ENCODE measurements at places on chromosomes 2 and 18.
A peak's percentile ranks its signal among the peaks of the same experiment; 100 is the strongest.

- peak; percentile 29 for DNase-seq
Measured at GRCh38 chr18:48412339-48412929, 3.3 kb upstream of the ZBTB7C start.

GRCh38 chr2:158912112-158912511, 56.3 kb upstream of the TANC1 start:
- DNase-seq, result peak; percentile 5

GRCh38 chr18:56019908-56020307, 431.9 kb upstream of the TCF4 start:
- DNase-seq, result no peak

DNA sequence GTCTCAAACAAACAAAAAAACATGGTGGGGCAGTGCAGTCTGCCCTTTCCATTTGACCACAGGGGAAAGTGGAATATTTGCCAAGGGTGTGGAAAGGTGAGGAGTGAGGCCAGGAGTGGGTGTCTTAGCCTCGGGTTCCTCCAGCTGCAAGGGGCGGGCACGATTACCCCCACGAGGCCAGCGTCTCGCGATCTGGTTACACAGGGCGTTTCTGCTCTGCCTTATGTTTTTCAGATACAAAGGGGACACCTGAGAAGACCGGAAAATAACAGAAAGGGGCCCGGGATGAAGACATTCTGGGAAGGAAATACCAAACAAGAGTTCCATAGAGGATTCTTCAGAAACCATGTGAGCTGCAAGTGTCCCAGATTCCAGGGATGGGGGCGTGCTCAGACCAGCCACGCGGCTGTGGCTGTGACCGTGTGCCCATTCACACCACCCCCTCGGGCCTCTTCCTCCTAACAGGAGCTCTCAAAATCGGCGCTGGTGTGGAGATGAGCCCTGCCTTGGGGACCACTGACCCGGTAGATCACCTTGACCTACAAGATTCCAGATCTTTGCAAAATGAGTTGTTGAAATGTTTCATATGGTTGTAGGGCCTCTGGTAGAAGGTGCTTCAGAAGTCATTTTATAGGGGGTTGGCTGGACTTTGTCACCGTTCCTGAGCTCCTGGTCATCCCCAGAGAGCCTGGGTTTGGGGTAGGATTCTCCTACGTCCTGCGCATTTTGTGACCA, 34.2 kb downstream of the FAM178B start:
- DNase-seq, result no peak

DNA sequence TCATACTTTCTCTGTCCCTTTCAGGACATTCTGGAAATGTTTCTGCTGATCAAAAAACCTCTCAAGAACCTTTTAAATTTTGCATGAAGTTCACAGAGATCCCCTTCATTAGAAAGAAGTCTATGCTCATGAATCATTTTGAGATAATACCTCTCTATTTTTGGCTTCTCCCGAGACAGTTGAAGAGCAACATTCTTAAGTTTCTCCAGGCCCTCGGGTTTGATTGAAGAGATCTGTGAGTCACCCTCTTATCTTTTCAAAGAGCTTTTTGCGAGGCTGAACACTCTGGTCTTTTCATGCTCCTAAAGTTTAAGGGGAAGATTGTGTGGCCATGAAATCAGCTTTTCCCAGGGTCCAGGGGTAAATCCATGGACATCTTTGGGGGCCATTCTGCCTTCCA, 354.2 kb downstream of the FBXO15 start:
- no peak for DNase-seq

DNA sequence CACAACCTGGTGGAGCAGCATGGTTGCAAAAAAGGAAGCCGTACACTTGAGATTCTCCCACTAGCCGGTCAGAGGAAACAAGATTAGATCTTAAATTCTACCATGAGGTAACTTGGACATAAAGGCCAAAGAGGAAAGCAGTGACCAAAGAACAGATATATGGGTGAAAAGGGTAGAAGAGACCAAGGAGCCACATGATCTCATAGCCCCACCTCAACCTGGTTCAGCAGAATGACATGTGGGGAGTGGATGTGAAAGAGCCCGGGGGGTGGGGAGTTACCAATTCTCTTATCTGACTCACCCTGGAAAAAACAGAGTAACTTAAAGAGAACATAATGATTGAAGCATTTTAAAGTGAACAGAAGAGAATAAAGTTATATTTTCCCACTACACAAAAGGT, 683.0 kb downstream of the DSC3 start:
- no peak for DNase-seq

DNA sequence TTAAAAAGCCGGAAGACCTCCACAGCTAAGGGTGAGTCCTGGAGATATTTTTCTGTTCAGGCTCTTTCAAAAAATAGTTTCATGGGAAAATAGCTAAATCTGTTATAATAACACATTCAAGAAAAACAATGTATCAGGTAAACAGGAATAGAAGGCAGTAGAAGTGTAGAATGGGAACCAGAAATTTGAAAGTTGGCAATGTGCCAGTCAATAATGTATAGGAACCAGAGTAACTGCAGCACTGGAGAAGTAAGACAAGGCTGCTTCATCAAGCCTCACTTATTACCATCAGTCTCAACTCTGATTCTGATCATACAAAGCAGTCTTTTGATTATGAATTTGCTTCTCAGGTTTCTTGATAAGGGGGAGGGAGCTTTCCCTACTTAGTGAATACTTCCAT, 81.4 kb upstream of the VRK2 start:
- DNase-seq, result no peak

DNA sequence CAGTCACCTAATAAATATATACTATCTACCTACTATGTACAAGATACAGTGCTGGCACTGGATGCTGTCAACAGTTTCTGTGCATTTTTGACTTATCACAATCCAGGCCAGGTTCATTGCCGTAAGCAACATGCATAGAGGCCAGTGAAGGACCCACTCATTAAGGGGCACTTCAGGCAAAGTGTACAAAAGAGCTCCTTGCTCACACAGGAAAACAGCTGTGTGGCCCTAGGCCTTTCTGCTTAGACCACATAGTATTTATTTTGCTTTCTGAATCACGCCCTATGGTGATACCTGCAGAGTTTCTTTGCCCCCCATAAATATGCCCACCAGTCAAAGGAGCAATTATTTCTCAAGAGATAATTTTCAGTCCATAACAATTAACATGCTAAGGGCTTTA, 39.6 kb upstream of the STAT4 start:
- DNase-seq, result no peak

DNA sequence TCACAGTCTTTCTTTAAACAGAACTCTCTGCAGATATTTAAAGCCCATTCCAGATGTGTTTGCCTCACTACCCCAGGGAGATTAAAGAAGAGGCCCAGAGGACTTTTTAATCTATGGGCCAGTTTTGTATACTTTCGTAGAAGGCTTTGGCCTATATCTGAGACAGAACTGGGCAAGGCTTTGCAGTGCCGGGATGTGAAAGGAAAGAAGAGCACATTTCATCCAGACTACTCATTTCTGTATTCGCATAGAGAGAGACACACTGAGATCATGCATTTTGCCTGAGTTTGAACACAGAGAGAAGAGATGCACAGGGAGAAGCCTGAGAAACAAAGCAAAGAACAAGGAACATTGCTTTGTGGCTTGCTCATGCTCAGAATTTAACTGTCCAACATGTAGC, 54.9 kb upstream of the SLC5A7 start:
- no peak for DNase-seq

DNA sequence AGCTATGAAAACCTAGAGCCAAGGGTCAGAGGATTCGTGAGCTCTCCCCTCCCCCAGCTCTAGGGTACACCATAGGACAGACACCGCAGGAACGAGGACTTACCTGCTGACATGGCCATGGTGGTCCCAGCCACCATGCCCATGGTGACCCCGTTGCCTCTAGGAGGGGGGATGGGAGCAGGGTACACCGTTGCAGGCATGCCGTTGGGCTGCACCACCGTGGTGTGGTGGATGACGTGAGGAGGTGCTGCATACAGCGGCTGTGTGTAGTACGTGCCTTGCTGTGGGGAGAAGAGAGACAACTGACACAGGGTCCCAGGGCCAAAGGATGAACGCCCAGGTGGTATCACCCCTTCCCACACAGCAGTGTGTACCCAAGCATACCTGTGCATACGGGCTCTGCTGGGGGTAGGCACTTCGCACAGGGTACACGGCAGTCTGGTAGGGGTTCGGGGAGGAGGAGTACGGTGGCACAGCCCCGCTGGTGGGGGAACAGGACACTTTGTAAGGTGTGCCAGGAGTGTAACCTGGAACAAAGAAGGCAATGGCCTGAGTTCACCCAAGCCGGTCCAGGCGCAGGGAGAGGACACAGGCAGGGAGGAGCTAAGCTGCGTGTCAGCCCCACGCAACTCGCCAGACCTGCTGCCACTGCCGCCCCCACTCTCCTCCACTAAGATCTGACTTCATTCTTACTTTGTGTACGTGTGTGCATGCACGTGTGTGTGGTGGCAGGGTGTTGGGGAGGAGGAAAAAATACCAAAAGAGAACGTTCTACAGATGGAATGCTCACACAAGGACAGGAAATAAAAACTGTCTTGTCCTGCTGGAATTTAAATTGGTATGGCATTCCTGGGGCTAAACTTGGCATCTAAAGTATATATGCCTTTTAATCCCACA, 37.8 kb downstream of the FAM168B start:
- no peak for DNase-seq

DNA sequence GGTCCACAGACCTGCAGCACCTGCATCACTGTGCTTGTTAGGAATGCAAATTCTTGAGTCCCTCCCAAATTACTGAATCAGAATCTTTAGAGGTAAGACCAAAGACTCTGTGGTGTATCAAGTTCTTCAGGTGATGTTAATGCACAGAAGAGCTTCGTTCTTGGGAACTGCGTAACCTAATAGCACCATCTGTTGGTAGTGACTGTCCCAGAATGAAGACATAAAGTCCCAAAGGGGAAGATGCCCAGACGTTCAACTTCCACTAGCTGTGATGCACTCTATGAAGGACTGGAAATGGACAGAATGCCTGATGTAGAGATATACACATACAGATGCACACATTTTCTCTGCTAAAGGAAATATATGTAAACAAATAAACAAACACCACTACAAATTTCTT, 576.0 kb downstream of the LRP1B start:
- DNase-seq, result peak; percentile 78
